ENCODE measurements at places on chromosomes 11 and 22. TPM values are rescaled to one million over a fixed set of nuclear protein-coding genes. Genes with fewer than 3 reads are reported as not detected.

- no peaks in the 10 kb centered on the region for H3K36me3 ChIP-seq
- no peak overlapping the region for H3K27ac ChIP-seq
- no peaks in the 10 kb centered on the region for H3K27me3 ChIP-seq
- no peak overlapping the region for H3K4me3 ChIP-seq
- no peaks in the 10 kb centered on the region for H3K4me1 ChIP-seq
Measured at GRCh38 chr11:97909614-97910399, 1110.9 kb upstream of the CNTN5 start.

GRCh38 chr11:60954421-60954820 lies 2.4 kb upstream of the SLC15A3 start:
- no peak overlapping the region for H3K4me3 ChIP-seq
- no peaks in the 10 kb centered on the region for H3K4me1 ChIP-seq
- no peak for DNase-seq
- H3K27me3 ChIP-seq, result peaks cover 11% of the 10 kb centered on the region

- H3K4me3 ChIP-seq, result no peak overlapping the region
- no peak for DNase-seq
- no peaks in the 10 kb centered on the region for H3K27me3 ChIP-seq
- no peaks in the 10 kb centered on the region for H3K4me1 ChIP-seq
- H3K27ac ChIP-seq, result no peak overlapping the region
Measured at GRCh38 chr11:123469089-123469488, 39.0 kb downstream of the GRAMD1B start.

The MMP8 gene
- total RNA-seq, result 0.13 TPM

The SNAP29 gene
- total RNA-seq, result 22.1 TPM

DNA sequence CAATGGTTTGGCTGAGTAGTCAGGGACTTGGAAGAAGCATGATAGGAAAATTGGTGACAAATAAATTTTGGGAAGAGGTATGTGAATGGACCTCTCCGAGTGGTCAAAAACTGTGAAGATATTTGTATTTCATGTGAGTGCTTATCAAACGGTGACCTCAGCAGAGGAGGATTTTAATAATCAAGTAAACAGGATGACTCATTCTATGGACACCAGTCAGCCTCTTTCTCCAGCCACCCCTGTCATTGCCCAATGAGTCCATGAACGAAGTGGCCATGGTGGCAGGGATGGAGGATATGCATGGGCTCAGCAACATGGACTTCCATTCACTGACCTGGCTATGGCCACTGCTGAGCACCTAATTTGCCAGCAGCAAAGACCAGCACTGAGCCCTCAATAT lies 21.2 kb downstream of the MS4A4E start:
- no peak for DNase-seq
- no peaks in the 10 kb centered on the region for H3K27me3 ChIP-seq
- H3K4me1 ChIP-seq, result no peaks in the 10 kb centered on the region
- H3K27ac ChIP-seq, result no peak overlapping the region
- H3K36me3 ChIP-seq, result no peaks in the 10 kb centered on the region

All from gastrocnemius medialis (tissue), 4 donors.